Astrocyte of the spinal cord (primary cell): ENCODE measurements at places on chromosomes 7 and 10.

DNA sequence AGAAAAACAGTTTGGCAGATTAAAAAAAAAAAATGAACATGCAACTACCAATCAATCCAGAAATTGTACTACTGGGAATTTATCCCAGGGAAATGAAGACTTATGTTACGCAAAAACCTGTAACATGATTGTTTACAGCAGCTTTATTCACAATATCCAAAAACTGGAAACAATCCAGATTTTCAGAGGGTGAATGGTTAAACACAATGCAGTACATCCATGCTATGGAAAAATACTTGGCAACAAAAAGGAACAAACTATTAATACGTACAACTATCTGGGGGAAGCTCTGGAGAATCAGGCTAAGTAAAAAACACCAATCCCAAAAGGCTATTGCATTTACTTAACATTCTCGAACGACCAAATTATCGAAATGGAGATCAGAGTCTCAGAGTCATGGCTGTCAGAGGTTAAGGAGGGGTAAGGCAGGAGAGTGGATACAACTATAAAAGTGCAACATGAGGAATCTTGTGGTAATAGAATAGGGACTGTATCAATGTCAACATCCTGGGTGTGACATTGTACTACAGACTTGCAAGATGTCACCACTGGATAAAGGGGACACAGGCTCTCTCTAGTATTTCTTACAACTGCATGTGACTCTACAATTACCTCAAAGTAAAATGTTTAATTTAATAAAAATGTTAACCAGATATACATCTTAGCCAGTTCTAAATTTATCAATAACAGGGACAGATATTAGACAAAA, 21.5 kb upstream of the RUFY2 start:
- DNase-seq, result no peak

GRCh38 chr7:39659356-39660013, 36.1 kb downstream of the RALA start:
- no peak for DNase-seq

- no peak for DNase-seq
Observed at GRCh38 chr10:24756283-24756682, 32.6 kb upstream of the ARHGAP21 start.

DNA sequence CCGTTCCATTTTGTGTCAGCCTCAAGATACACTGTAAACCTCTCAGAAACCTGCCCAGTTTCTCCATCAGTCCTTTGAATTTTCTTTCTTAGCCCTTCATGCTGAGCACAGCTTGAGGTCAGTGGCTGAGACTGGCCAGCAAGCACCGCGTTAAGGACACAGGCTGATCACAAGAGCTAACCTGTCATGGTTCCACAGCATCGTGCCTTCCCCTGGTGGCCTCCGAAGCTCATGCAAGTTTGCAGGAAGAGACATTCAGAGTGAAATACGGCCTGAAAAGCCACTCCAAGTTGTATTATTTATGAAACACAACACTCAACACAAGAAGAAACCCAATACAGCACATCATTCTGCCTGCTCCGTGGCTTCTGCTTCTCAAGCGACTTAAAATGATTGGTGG, 57.0 kb upstream of the PFKP start:
- no peak for DNase-seq

DNA sequence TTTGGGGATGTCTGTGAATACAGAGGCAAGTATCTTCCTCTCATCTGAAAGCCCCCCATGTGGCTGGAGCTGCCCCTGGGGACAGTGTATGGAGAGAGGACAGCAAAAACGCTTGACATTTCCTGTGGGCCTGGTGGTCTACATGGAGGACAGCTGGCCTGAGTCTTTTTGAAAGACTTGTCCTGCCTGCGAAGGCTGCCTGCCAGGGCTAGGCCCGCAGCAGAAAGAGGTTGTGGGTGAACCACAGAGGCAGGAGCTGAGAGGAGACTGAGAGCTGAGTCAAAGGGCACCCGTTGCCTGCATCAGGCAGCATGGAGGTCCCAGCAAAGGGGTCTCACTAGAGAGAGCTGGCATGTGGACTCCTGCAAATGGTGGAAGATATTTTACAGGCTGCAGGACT, 66.4 kb downstream of the KAT6B start:
- no peak for DNase-seq

- DNase-seq, result no peak
Observed at GRCh38 chr10:98194633-98195032, 60.2 kb downstream of the R3HCC1L start.

DNA sequence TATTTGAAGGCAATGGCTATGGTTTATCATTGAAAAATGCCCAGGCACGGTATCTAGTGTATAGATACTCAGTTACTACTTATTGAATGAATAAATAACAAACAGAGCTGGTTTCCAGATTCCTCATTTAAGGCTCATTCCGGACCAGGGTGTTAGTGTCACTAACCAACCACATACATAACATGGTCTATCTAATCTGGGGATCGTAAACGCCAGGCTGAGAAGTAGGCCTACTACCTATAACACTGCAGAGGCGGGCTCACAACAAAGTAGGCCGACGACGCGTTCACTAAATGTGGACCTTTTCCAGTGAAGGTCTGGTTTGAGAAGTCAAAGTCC, 423 bp downstream of the LSM5 start:
- no peak for DNase-seq

DNA sequence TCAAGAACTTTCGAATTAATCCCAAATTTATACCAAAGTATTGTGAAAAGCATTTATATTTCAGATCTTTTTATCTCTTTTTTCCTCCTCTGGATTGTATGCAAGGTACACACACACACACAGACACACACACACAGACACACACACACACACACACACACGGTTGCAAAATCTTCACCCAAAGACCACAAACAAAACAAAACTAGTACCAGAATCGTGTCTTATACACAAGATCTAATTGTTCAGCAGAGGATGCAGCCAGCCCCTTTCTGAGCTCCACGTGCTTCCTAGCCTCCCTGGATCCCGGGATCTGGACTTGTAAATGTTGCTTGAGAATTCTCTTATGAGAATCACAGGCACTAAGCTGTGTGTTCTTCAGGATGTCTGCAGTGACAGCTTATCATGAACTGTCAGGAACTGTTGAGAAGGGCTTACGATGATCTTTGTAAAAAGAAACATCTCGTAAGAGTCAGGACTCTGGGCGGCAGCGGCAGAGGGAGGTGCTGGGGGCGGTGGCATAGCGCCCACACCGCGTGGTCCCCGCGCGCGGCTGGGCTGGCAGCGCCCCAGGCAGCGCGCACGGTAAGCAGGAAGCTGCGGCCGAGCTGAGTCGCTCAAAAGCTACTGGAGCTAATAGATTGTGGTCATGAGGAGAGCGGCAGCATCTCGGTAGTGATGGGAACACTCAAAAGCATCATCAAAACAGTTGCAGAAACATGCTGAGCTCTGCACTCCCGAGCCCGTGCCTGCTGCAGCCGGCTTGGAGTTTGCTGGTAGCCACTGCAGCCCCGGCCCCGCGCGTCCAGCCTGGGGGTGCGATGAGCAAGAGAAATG, 277.6 kb downstream of the GATA3 start:
- DNase-seq, result peak; percentile 79

- DNase-seq, result peak; percentile 36
Observed at GRCh38 chr7:8261711-8262695, at the start of gene ICA1. Gene ICA1 (minus strand): TSS chr7:8262167. CDS start chr7:8235926, 26,241 bp downstream.

DNA sequence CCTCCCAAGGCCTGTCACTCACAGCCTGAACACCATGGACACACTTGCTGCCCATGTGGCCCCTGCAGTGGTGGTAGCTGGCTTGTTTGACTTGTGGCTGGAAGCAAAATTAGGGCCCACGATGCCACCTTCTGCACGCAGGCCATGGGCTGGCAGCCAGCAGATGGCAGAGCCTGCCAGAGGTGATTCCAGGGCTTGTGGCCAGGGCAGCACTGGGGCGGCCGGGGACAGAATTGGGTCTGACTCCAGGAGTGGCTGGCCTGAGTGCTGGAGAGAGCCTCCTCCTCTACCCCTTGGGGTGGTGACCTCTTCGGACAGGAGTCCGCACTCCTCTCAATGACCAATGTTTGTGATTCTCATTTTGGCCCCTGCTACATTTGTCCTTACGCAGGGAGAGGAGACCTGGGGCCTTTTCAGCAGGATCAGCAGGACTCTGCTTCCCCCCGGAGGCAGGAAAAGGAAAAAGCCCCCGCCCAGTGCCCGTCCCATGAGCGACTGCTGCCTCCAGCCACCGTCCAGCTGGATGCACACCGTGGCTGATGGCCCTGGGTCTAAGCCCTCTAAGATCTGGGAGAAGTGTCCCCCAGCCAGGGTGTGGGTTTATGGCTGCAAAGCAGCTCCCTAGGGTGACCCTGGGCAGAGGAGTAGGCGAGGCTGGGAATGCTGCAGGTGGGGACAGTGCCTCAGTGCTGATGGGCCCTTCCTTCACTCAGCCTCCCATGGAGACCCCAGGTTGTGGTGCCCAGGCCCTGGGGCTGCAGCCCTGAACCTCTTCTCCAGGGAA, 26.5 kb downstream of the DNAJB12 start:
- peak; percentile 68 for DNase-seq

DNA sequence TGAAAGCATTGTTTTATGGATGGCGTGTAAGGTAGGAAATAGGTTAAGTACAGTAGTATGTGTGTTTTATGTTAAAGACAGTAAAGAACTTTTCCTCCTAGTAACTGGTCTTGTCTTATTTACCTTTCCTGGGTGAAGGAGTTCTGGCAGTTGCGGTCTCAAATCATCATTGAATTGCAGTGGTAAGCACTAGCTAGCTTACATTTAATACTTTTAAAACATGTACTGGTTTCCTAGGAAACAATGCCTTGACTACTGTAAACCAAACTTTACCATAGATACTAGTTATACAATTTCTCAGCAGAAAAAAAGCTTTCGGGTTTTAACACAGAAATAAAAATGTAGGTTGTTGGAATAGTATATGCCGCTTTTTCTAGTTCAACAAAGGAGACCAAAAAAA, 37.7 kb downstream of the PRKG1 start:
- no peak for DNase-seq

DNA sequence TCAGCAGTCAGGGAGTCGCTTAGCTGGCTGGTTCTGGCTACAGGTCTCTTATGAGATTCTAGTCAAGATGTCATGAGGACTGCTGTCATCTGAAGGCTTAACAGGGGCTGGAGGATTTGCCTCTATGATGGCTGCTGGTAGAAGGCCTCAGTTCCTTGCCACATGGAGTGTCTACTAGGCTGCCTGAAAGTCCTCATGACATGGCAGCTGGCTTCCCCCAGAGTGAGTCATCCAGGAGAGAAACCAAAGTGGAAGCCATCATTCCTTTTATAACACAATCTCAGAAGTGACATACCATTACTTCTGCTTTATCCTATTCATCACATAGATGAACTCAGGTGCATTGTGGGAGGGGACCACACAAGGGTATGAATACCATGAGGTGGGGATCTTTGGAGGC, 75.1 kb downstream of the EXOC6 start:
- no peak for DNase-seq

GRCh38 chr10:132929953-132930548, 12.3 kb downstream of the CFAP46 start:
- no peak for DNase-seq

- peak; percentile 86 for DNase-seq
Observed at GRCh38 chr7:134593530-134594392, 44.9 kb downstream of the AKR1B15 start.

DNA sequence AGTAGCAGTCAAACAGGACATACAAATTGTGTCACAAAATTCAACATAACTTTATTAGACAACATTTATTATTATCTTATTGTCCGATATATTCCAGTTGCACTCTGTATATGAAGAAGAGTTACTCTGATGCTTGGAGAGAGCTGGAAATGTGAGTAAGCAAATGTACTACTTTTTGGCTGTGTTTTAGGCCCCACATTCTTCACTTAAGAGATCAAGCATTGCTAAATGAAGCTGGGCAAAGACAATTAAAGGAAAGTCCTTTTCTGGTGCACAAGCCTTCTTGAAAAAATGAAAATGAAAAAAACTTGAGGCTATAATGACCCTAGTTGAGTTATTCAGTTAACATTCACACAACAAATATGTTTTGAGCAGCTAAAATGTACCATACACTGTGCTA, 26.1 kb downstream of the MYPN start:
- DNase-seq, result peak; percentile 50

DNA sequence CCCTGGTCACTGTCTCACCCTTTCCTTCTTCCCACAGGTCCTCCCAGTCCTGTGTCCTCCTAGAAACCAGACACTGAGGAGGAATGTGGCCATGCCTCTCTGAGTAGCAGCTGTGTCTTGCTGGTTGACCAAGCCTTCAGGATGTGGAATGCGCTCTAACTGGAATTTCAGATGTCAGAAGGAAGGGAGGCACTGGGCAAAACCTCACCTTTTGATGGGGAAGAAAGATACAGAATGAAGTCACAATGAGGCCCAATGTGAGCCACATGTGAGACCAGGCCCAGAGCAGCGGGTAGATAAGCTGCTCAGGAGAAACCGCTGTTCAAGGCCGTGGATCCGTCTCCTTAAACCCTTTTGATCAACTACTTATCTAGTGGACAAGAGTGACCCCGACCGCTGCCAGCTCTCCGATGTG, 54.8 kb upstream of the ECHDC3 start:
- DNase-seq, result no peak

DNA sequence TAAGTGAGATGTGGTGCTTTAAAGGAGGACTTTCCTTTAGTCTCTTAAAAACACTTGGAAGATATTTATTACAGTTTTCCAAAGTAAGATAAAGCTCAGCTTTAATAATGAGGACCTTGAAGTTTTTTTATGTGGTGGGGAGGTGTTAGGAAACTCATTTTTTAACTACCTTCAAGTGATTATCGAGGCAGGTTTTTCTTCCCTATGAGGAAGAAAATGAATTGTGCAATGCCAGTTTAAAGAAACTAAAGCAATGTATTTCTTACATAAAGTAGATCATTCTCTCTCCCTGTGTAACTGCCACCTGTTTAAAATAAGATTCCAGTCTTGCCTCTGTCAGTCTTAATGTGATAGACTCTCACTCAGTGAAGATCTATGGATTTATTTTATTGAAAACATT, 27.9 kb downstream of the ZEB1 start:
- DNase-seq, result no peak

GRCh38 chr7:123641901-123642300, 13.8 kb upstream of the LMOD2 start:
- no peak for DNase-seq

DNA sequence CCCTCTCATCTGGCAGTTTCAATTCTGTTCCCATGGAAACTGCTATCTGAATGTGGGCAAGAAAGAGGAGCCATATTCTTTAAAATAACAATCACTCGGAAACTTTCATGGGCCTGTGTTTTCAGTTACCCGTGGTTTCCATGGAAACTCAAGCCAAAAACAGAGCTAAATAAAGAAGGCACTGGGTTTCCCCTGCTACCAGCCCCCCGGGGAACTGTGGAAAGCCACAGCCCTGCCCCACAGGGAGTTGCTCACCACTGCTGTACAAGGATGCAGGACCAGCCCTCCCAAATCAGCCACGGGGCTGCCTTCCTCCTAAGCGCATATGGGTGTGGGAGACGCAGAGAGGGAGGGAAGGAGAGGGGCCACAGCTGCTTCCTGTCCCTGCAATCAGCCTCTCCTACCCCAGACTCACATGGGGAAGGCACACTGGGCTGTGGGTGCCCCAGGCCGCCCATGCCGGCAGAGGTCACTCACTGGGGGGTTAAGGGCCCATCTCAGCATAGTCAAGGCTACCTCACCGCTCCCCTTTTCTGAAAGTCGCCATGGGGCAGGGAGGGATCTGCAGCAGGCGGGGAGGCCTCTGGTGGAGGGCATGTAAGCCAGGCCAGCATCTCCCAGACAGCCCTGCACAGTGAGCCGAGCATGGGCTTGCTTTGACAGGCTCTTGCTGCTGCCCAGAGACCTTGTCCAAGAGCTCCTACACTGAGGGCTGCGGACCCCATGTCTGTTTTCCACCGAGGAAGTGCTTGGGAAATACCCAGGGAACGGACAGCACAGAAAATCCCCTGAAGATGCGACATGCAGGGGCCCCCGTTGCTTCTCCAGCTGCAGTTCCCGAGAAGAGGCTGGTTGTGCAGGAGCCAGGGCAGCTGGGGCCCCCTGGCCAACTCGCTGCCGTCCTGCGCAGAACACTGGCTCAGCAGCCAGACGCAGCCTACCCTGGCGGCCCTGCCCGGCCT, 157.3 kb upstream of the PPP2R2D start:
- no peak for DNase-seq
